Skeletal muscle cell (primary cell): ENCODE measurements at places on chromosomes 3 and 15.

DNA sequence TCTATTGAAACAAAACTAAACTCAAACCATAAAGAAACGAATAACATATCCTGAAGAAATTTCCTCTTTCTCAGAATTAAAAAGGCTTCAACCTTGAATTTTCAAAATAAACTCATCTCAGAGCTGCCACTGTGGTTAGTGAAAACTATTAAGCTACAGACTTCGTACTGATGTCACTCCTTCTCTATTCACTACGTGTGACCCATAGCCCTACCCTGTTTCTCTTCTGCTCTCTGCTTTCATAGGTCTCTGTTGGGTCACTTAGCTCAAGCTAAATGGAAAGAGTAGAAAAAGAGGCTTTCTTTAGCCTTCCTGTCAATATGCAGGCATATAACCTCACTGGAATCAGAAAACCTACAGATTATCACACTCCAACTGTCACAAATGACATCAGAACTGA is 126.6 kb upstream of the MME start:
- DNase-seq = no peak

- no peak for DNase-seq
Measured at GRCh38 chr3:42663581-42664437, 10.3 kb downstream of the ZBTB47 start.

GRCh38 chr3:191235331-191236314 is 36.6 kb downstream of the OSTN start:
- DNase-seq = no peak

- no peak for DNase-seq
Measured at GRCh38 chr3:146195030-146195429, 34.0 kb upstream of the PLOD2 start.

GRCh38 chr3:149575961-149576564 is 81.8 kb downstream of the WWTR1 start:
- DNase-seq = peak; percentile 98

DNA sequence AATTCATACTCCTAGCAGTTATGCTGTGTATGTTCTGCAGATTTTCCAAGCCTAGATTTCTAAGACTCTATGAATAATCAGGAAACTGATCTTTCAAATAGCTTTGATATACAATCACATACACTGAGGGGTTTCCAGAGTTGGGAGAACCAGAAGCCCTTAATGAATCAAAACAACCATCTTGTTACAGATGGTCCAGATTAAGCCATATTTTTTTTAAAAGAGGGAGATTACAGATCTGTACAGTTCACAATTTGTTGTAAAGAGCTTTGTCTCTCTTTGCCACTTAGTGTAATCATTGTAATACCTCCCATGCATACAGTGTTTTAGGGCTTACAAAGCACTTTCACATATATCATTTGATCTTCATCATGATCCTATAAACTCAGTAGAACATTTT is 47.7 kb downstream of the CADPS start:
- no peak for DNase-seq

DNA sequence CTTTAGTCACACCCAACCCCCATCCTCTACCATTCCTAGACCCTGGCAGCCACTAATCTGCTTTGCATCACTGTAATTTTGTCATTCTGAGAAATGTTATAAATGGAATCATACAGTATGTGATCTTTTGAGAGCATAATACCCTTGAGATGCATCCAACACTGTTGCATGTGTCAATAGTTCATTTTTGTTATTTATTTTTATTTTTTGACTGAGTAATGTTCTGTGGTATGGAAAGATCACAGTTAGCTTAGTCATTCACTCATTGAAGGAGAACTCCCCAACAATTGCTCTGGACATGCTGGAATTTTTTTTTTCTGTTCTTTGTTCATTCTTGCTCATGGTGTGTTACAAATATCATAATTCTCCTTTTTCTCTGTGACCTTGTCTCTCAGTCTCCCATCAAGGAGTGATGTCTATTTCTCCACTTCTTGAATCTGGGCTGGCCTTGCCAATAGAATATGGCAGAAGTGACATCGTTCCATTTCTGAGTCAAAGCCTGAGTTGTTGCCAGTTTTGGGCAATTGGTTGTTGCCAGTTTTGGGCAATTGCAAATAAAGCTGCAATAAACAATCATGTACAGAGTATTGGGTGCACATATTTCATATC is 6.8 kb upstream of the ADPGK start:
- no peak for DNase-seq

DNA sequence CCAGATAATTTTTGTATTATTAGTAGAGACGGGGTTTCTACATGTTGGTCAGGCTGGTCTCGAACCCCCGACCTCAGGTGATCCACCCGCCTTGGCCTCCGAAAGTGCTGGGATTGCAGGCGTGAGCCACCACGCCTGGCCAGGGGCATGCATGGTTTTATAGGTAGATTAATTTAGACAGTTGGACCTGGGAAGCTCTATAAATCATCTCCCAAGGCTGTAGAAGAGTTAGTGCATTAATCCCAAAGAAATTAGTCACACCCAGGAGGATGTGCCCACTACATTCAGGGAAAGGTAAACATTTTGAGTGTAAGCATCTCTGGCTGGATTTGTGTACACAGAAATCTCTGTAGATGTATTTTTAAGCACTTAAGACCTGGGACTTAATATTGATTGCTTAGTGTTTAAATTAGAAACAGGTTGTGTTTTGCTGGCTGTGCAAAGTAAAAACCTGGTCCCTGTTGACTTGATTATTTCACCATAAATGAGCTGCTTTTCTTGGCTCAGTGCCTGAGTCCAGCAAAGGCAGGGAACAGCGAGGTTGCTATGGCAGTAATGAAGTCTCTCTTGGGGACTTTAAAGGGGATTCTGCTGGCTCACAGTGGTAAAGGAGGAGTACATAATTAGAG is 19.2 kb downstream of the EXOSC7 start:
- DNase-seq = peak; percentile 56

- DNase-seq = no peak
Measured at GRCh38 chr3:37569991-37570390, 291.7 kb upstream of the CTDSPL start.

DNA sequence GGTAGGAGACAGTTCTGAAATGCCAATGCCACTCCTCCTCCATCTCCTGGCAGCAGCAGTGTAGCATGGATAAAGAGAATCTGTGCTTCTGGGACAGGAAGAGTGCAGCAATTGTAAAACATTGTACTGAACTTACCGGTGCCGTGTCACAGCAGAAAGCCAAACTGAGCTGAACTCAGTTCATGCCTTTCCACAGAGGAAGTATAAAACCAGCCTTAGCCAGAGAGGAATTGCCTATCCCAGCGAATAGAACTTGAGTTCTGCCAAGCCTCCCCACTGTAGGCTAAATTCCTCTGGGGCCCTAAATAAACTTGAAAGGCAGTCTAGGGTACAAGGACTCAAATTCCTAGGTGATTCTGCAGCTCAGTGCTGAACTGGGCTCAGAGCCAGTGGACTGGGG is 148.8 kb downstream of the SLC9A9 start:
- no peak for DNase-seq

GRCh38 chr15:75776065-75776423 is 63.4 kb upstream of the CSPG4 start:
- peak; percentile 45 for DNase-seq

GRCh38 chr15:58703610-58704009 is 45.9 kb downstream of the ADAM10 start:
- no peak for DNase-seq

GRCh38 chr3:152222327-152222726 is 46.4 kb upstream of the MBNL1 start:
- DNase-seq = no peak

- DNase-seq = no peak
Measured at GRCh38 chr3:195715134-195715533, 5.6 kb upstream of the MUC20 start.

DNA sequence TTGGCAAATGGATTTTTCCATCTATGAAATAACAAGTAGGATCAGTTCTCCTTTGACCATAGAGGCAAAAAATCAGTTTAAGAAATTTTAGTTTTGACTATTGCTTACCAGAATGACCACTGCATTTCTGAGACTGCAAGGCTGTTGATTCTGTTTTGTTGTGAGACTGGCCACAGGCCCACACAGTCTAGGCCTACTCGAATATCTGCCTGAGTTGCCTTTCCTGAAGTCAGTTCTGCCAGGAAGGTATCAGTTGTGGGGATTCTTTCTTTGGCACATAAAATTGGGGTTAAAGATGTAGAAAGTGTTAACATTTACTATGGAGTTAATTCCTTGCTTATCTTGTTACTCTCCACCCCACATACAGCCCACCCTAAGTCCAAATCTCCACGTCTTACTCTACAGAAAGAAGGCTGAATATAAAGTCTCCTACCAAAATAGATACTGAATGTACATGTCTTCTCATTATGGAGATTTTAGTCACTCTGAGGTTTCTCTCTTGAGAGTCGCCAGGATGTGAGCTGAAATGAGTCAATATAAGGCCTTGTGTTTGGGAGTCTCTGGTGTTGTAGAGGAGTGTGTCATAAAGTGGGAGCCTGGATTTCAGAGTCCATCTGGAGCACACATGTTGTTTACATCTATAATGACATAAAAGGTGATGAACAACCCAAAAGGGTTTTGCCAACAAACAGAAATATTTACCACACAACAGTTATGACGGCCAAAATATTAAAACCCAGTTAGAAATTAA is 45.0 kb upstream of the WWTR1 start:
- peak; percentile 90 for DNase-seq

- no peak for DNase-seq
Measured at GRCh38 chr15:37099319-37100108, 835 bp downstream of the MEIS2 start.

DNA sequence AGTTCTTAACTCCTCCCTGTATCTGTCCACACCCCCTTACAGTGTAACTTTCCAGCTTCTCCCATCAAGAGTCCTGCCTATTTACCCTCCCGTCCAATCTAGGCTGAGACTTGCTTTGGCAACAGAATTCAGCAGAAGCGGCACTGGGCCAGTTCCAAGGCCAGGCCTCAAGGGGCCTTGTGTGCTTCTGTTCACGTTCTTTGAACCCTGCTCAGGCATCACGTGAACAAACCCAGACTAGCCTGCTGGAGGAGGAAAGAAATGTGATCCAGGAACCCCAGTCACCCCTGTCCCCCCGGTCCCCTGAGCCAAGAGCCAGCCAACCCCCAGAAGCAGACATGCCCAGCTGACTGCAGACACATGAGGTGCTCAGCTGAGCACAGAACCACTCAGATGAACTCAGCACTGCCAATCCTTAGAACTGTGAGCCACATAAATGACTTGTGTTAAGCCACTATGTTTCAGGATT is 76.1 kb upstream of the DCLK3 start:
- DNase-seq = no peak

DNA sequence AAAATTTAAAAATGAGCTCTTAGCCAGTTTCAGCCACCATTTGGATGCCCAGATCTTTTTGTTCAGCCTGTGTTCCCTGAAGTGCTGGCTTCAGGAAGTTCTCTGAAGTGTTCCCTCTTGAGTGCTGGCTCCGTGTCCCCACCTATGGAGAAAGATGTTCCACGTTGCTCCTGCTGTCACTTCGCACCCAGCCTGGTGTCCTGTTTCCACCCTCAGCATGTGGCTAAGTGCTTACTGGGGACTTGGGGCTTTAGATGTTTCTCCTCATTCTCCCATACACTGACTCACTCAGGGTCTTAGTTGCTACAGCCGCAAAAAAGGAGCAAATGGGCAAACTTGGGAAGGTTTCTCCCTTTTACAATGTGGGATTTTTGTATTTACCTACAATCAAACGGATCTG is 16.6 kb downstream of the CHCHD6 start:
- no peak for DNase-seq

- DNase-seq = no peak
Measured at GRCh38 chr3:156772588-156773206, 53.5 kb upstream of the LEKR1 start.

- peak; percentile 95 for DNase-seq
Measured at GRCh38 chr15:60371175-60372051, 26.4 kb downstream of the ANXA2 start.
